ENCODE measurements at places on chromosomes 5 and 9.

DNA sequence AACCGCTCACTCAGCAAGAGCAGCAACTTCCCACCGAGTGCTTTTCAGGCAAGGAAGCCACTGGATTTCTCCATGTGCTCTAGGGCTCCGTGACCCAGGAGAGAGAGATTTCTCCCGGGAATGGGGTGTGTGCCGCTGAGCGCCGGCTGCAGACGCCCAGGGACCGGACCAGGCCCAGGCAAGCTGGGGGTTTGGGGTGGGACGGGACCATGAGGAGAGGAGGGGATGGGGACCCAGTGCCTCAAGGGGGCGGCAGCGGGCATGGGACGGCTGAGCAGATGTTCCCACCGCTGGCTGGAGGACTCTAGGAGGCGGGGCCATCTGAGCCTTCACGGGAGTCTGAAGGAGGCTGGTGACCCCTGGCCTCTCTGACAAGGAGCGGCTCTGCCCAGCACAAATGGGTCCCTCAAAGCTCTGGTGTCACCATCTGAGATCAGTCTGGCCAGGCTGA lies 8.5 kb downstream of the LCN9 start:
- no peak for DNase-seq

DNA sequence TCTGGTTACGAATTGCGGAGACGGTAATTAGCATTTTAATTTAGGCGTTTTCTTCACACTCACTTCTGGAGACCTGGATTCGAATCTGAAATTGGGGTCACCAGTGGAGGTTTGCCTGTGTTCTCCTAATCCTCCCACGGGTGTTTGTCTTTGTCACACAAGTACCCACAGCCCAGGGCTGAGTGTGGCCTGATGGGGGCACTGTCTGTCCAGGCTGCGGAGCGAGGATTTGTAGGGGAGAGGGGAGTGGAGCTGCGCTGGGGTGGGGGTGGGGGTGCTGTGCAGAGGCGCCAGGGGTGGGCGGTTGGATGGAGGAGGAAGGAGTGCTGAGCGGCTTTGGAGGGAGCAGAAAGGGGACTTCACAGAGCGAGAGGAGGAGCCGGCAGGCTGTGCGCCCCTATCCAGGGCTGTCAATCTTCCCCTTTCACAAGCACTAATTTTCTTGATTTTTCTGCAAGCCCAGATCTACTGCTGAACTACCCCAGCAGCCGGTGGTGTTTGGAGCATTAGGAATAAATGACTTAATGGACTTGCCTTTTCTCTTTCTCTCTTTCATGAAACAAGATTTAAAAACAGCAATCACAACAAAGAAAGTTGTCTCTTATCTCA lies 53.1 kb downstream of the TSPAN17 start:
- DNase-seq = no peak

- DNase-seq = no peak
These were observed 93.1 kb downstream of the SMIM15 start for GRCh38 chr5:61069150-61069549.

DNA sequence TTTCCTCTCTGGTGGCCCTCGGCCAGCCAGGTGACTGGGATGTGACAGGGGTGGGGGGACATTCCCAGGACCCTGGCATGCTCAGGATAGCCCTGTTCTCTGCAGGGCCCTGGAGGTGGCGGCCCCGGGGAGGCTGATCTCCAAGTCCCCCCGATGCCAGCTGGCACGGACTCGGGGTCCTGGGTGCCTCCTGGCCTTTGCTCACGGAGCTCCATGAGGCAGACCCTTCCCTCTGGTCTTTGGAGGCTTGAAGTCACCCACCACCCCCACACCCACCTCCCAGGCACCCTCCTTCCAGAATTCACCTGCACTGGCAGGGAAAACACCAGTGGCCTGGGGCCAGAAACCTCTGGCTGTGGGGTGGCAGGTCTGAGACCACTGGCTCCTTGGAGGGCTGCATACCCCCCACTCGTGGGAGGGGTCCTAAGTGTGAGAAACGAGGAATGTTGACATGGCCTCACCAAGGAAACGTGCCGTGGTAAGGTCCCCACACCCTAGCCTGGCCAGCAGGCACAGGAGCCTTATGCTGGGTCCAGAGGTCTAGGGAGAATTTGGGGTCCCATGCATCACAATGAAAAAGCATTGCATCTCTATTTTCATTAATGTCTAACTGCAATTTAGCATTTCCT lies 130.8 kb upstream of the FAM120A start:
- DNase-seq = no peak

DNA sequence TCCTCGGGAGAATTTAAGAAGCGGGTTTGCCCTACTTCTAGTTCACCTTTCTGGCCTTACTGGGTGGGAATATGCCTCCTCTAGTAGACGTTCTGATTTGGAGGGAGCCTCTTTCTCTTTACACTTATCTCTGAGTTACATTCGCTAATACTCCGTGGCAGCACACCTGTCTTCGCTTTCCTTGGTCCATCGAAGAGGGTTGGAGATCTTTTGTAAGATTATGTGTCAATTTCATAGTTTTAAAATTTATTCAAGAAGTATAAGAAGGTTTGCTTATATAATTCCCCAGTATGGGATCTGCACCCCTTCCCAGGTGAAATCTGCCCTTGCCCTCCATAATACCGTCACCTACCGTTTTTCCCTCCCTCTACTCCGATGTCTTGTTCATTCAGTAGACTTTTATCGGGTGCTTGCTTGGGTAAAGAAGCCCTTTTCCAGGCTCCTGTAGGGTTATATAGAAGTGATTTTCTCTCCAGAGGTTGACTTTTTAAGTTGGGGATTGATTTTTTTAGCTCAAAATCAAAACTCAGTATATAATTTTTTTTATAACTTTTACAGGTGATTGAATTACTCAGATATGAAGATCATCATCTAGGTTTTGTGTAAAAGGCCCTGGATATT lies 1.1 kb downstream of the GPBP1 start:
- peak; percentile 69 for DNase-seq

Data from hematopoietic multipotent progenitor cell treated with erythropoietin and hydrocortisone succinate and interleukin-3 and kit ligand, for 17 days (in vitro differentiated cells).